Fibroblast of lung (primary cell): ENCODE measurements at places on chromosomes 2 and 18. TPM values are rescaled to one million over a fixed set of nuclear protein-coding genes. Genes with fewer than 3 reads are reported as not detected.

DNA sequence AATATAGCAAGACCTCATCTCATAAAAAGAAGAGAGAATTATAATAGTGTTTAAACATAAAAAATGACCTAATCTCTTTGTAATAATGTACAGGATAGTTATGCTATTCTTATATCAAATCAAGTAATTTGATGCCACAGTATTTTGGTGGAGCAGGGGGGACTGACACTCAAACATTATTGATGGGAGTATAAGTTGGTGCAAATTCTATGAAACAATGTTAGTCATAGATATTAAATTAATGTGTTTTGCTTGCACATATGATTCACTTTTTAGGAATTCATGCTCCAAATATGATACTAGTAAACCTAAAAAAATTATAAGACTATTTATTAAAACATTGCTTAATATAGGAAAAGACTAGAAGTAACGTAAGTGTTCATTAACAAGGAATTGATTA lies 256.1 kb upstream of the SYT4 start:
- no peak for DNase-seq

DNA sequence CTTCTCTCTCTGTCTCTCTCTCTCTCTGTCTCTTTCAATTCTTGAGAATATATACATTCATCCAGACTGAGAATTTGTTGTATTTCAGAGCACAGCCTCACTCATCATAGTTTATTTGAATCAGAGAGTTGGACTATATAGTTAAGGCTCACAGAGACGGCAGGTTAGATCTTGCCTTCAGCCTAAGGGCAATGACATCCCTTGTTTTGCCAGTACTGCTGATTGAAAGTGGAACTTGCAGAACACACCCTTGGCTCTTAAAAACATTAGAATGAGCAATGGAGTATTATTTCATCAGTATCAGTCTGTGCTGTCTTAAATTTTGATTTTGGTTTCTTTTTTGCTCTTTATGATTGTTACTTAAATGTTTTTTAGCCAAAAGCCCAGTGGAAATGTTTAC lies 62.0 kb upstream of the DSG1 start:
- DNase-seq, result no peak

GRCh38 chr2:46150445-46150955 lies 146.7 kb upstream of the EPAS1 start:
- DNase-seq, result no peak

- peak; percentile 40 for DNase-seq
Observed at GRCh38 chr2:105843476-105844374, 99.0 kb downstream of the NCK2 start.

DNA sequence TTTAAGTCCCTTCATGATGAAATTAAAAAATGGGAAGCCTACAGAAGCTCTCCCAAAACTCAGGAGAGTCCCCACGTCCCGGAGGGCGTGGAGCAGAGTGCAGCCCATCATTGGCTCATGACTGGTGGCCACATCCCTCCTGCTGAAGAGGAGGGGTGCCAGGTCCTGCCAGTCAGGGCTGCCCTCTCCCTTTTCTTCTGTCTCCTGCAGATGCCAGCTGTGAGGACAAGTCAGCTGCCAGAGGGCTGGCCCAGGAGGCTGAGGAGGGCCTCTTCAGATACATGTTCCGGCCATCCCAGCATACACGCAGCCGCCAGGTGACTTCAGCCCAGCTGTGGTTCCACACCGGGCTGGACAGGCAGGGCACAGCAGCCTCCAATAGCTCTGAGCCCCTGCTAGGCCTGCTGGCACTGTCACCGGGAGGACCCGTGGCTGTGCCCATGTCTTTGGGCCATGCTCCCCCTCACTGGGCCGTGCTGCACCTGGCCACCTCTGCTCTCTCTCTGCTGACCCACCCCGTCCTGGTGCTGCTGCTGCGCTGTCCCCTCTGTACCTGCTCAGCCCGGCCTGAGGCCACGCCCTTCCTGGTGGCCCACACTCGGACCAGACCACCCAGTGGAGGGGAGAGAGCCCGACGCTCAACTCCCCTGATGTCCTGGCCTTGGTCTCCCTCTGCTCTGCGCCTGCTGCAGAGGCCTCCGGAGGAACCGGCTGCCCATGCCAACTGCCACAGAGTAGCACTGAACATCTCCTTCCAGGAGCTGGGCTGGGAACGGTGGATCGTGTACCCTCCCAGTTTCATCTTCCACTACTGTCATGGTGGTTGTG lies 2.6 kb downstream of the INHA start:
- no peak for DNase-seq

DNA sequence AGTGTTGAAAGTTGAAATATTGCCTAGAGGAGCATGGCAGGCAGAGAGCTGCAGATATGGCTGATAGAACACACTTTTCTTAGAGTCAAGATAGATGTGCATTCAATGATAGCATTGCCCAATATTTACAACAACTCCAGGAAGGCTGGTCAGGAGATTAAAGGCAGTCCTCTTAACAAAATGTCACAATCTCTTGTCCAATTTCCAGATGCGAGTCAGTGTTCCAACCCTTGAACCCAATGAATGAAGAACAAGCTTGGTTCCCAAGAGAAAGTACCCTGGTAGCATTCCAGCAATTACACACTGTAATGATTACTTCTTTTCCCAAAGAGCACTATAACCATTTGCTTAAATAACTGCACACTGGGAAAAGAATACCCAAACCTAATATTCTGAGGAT lies 839.4 kb upstream of the VRK2 start:
- DNase-seq, result peak; percentile 66

- peak; percentile 84 for DNase-seq
Observed at GRCh38 chr2:197124639-197125390, 185.8 kb downstream of the ANKRD44 start.

GRCh38 chr2:28465148-28465885 lies 30.5 kb upstream of the PLB1 start:
- peak; percentile 35 for DNase-seq

DNA sequence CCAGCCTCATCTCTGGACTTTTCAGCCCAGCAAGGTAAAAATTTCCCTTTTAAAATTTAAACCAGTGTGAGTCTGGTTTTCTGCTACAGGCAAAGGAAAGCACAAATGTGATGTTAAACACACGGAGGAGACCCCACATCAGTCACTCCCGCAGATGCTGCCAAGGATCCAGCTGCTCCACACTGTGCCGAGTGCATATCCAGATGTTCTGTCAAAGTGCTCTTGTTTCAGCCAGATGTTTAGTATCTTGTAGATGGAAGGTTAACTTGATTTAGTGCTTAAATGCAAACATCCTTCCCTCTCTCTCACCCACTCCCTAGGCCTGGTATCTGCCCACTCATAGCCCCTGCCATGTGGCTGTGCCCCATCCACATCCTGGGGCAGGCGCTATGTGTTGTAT lies 15.8 kb upstream of the ATOH8 start:
- peak; percentile 81 for DNase-seq

DNA sequence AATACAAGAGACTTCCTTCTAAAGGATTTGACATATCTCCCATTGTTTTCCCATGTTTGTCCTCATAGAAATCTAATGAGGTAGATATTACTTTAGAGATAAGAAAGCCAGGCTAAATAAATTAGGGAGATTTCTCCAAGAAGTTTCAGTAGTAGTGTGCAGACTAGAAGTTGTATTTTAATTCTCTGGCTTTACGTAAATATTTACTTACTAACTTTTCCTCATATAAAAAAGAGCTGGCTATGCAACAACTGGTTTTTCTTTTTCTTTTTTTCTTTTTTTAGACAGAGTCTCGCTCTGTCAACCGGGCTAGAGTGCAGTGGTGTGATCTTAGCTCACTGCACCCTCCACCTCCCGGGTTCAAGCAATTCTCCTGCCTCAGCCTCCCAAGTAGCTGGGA lies 60.6 kb upstream of the ACYP2 start:
- no peak for DNase-seq

- peak; percentile 92 for DNase-seq
Observed at GRCh38 chr18:8754995-8755960, 49.9 kb downstream of the MTCL1 start.

- peak; percentile 15 for DNase-seq
Observed at GRCh38 chr18:48161911-48162698, 231.6 kb upstream of the SMAD2 start.

- no peak for DNase-seq
Observed at GRCh38 chr2:177232098-177232704, 19.6 kb downstream of the HNRNPA3 start.

GRCh38 chr18:10846657-10847407 lies 302.5 kb downstream of the PIEZO2 start:
- no peak for DNase-seq

DNA sequence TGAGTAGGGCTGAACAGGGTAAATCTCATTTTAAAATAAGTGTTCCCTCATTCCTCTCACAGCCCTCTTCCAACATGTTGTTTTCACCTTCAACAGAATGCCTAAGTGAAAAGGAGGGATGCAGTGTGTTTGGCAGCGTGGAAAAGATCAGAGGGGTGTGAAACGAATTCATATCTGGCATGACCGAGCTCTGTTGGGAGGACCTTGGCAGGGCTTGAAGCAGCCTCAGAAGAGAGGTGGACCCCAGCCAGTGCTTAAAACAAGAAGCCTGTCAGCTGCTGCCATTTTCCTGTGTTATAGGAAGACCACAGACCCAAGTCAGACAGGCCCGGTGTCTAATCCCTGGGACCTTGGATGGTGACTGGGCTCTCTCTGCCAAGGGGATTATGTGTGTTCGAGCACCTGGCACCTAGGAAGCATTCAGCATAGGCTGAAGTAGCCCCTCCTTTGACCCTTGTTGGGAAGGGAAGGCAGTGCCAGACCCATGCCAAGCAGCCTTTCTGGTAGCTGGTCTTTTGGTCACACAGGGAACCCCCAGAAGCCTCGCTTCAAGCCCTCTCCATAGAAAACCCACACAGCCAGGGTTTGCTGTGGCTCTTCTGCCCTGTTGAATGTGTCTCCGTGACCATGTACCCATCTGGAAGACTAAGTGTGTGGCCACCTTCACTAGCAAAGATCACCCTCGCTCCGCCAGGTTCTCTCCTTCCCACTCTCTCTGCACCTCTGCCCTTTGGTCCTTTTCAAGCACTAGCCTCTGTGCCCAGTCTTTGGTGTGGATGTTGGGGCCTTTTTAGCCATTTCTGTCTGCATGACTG lies 87.5 kb upstream of the ST3GAL5 start:
- no peak for DNase-seq

DNA sequence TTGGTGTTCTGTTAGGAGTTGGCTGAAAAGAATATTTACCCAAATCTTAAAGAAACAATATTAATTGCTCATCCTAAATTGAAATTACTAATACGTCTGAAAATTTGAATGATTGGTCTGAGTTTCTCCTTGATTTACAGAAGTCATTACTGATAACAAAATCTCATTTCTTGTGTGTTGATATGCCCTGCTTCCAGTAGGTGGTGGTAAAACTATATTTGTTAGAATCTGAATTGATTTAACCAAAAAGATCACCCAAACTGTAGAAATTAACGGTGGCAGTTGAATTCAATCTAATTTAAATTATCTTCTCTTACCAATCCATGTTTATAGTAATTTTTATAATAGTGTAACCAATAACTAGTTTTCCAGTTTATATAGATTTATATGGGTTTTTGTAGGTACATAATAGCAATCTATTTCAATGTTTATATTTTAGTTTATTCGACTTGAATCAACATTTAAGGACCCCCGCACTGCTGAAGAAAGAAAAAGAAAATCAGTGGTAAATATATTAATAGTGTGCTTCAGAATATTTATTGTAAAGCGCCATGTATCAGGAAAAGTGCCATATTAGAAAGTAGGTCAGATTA lies 38.3 kb downstream of the PAPOLG start:
- DNase-seq, result no peak

DNA sequence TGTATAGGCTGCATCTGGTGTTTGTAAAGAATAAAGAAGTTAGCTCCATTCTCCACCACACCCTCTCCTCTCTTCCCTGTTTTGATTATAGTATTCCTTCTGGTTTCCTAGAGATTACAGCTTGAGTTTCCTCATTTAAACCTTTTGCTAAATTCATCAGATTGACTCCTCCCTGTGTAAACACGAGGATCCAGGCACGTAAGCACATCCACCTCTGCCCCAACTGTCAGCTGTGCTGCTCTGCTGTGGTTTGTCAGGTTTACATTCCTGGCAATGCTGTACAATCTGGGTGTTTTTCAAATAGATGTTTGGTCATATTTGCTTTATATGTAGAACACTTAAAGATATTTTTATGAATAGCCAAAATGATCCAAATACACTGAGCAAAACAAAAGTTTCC lies 302.8 kb downstream of the PTGR3 start:
- peak; percentile 11 for DNase-seq

- peak; percentile 39 for DNase-seq
Observed at GRCh38 chr2:37323781-37324535, 675 bp downstream of the PRKD3 start.

GRCh38 chr2:26456440-26457250 lies 21.3 kb downstream of the OTOF start:
- DNase-seq, result no peak

- DNase-seq, result no peak
Observed at GRCh38 chr2:215019085-215019484, 119.3 kb downstream of the ABCA12 start.

DNA sequence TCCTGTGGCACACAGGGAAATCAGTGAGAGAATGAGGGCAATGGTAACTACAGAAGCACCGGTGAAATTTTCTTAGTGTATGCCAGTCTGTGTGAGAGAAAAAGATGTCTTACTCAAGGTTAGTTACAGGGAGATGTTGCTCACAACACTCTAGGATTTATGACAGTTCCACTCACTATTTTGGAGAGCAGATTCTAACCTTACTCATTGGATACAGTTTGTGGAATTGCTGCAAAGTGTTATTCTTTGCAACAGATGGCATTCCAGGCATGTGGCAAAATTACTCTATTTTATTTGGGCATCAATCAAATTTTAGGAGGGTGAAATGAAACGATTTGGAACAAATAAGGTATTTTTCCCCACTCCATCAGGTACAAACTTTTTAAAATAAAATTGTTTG lies 449.1 kb downstream of the PIK3C3 start:
- DNase-seq, result no peak

AFF3 gene
- total RNA-seq, result 0.26 and 0.50 TPM in 2 replicates

ASB18 gene
- not detected in 2 replicates for total RNA-seq

ERICH2 gene
- total RNA-seq, result 3.1 and 4.1 TPM in 2 replicates

MDH1B gene
- 0.99 and 1.8 TPM in 2 replicates for total RNA-seq

LRATD1 gene
- total RNA-seq, result 0.51 and 0.99 TPM in 2 replicates

SPATA3 gene
- not detected in 2 replicates for total RNA-seq

PAX8 gene
- 0.50 and 0.51 TPM in 2 replicates for total RNA-seq

CNGA3 gene
- under 0.01 TPM in 2 replicates for total RNA-seq

EFEMP1 gene
- total RNA-seq, result 467 and 615 TPM in 2 replicates
